ENCODE measurements at places on chromosomes 16 and 17.

- no peak for DNase-seq
Observed at GRCh38 chr17:76174037-76174436, 33.0 kb upstream of the FOXJ1 start.

GRCh38 chr17:45987706-45988105 is 11.3 kb upstream of the STH start:
- no peak for DNase-seq

DNA sequence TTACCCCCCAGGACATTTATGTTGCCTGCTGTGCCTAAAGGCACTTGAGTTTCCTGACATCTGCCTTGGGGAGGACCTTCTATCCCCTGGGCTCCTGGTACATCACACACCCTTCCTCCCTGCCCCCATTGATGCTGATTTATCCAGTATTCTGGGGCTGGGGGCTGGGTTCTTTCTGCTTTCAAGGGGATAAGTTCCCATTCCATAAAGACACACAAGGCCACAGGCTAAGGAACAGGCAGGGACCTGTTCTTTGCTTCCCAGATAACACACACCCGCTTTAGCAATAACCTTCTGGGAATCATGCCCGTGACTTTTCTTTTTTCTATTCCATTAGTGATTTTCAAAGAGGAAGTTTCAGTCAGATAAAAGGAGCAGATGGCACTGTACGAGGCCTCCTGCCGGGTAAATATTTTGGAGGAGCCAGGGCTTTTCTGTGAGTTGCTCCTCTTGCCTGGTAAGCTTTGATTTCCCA is 30.6 kb downstream of the CHD9 start:
- DNase-seq: no peak

- no peak for DNase-seq
Observed at GRCh38 chr17:4772235-4772613, 538 bp downstream of the TM4SF5 start.

- no peak for DNase-seq
Observed at GRCh38 chr16:77662246-77662645, 60.1 kb upstream of the NUDT7 start.

DNA sequence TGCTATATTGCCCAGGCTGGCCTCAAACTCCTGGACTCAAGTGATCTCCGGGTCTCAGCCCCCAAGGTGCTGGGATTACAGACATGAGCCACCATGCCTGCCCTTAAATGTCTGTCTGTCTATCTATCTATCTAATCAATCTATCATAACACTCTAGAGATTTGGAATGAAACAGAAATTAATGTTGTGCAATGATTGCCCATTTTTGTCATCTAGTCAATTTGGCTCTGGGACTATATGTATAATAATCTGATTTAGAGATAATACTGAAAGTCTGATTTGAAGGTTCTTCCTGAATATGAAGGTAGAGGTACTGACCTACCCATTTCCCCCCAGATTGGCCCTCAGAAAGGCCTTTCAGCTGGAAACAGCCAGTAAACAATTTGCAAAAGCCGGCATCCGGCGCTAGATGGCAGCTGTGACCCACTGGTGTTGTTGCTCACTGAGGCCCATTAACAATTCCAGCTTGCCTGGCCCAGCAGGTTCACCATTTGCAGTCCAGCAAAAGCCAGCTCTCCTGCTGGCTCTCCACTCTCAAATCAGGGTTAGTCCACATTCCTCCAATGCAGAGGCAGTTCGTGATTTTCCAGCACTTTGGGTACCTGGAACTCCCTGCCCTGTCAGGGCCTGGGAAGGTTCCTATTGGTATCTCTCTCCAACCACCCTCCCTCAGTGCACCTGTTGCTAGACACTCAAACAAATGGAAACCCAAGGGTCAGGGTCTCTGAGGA is 22.9 kb upstream of the C16orf87 start:
- peak; percentile 90 for DNase-seq

DNA sequence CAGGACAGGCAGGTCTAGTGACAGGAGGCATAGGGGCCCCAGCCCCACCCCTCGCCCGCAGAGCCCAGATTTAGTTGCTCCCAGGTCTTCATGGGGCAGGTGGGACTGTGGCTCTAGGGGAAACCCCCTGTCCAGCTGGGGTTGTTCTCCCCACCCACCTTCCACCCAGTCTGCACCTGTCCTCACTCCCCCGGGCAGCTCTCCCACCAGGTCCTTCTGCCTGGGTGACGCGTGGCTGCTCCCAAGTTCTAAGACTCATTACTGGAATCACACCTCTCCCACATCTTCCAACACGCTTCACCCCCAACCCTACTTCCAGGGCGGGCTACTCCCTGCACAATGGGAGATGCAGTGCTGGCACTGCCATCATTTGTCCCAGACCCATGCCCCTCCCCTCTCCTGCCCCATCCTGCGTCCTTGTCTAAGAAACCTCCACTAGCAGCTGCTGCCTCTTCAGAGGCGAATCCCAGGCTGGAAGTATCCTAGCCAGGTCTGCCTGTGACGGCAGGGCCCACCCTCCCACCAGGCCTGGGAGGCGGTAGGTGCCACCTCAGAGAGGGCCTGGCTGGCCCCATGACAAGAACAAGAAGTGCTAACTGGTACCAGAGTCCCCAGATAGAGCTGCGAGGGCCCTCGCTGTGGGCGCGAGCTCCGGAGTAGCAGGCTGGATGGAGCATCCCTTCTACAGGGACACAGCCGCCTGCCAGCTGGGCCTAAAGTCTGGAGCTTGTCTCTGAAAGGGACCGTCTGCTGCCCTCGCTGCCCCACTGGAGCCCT is 22.8 kb downstream of the GRIN2C start:
- no peak for DNase-seq

- DNase-seq: no peak
Observed at GRCh38 chr17:48582750-48583069, 4.6 kb upstream of the HOXB4 start.

- DNase-seq: peak; percentile 52
Observed at GRCh38 chr17:57988301-57989250, 522 bp upstream of the VEZF1 start.

DNA sequence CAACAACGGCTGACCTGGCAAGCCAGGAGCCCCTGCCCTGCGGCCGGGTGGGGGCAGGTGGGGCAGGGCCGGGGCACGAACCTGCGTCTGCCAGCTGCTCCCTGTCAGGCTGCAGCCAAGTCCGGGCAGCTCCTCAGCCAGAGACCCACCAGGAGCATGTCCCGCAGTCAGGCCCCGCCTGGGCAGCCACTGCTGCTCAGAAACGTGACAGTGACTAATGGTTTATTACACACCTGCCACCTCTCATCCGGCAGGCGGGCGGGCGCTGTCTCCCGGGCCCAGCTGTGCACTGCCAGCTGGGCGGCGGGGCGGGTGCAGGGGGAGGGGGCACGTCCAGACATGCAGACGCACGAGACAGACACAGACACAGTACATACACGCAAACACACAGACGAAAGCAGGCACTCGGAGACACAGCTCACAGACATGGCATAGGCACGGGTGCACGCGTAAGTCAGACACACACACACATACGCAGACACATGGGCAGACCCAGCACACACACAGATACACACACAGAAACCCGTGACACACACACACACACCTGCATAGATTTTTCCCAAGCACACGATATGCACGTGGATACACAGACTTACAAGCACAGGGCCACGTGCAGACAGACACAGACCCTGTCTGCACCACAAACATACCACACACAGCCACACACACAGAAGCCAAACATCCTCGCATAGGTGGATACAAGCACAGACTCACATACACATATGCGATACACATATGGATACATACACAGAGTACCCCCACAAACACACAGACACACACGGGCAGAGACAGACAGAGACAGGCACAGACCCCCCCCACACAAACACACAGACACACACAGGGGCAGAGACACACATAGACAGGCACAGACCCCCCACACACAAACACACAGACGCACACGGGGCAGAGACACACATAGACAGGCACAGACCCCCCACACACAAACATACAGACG is 248.3 kb upstream of the CIBAR2 start:
- no peak for DNase-seq

- DNase-seq: peak; percentile 73
Observed at GRCh38 chr17:34542700-34543336, 36.6 kb upstream of the TMEM132E start.

DNA sequence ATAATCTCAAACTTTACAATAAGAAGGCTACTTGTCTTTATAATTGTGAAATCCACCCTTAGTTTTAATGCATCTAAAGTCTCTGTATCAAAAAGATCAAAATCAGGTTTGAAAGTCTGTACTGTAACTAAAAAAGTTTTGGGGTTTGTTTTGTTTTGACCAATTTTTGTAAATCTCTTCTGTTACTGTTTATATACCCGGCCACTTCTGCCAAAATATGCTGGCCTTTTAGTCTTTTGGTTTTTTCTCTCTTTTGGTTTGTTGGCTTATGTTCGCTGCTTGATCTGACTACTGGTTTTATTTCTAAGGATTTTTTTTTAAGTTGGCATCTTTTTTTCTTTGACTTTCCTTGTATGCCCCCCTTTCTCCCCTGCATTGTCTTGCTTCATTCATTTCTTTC is 655.2 kb downstream of the MAF start:
- DNase-seq: no peak

- DNase-seq: no peak
Observed at GRCh38 chr17:364308-364707, 11.7 kb upstream of the RPH3AL start.

DNA sequence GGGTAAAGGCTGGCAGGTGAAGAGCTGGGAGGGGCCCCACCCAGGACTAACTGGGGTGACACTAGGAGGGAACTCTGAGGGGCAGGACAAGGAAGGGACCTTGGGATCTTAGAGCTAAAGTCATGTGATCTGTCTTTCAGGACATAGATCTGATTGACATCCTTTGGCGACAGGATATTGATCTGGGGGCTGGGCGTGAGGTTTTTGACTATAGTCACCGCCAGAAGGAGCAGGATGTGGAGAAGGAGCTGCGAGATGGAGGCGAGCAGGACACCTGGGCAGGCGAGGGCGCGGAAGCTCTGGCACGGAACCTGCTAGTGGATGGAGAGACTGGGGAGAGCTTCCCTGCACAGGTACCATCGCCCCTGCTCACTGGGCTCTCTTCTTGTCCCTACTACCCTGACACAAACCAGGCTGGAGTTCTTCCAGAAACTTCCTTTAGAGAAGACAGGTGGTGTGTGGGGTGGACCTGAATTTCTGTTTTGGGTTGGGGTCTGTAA is 8.1 kb downstream of the NFE2L1 start:
- no peak for DNase-seq

GRCh38 chr16:12800817-12801216 is 2.9 kb downstream of the CPPED1 start:
- DNase-seq: no peak

- DNase-seq: no peak
Observed at GRCh38 chr17:4162321-4162720, 19.3 kb downstream of the CYB5D2 start.

GRCh38 chr16:89922477-89922883 is 662 bp upstream of the TUBB3 start:
- peak; percentile 63 for DNase-seq

DNA sequence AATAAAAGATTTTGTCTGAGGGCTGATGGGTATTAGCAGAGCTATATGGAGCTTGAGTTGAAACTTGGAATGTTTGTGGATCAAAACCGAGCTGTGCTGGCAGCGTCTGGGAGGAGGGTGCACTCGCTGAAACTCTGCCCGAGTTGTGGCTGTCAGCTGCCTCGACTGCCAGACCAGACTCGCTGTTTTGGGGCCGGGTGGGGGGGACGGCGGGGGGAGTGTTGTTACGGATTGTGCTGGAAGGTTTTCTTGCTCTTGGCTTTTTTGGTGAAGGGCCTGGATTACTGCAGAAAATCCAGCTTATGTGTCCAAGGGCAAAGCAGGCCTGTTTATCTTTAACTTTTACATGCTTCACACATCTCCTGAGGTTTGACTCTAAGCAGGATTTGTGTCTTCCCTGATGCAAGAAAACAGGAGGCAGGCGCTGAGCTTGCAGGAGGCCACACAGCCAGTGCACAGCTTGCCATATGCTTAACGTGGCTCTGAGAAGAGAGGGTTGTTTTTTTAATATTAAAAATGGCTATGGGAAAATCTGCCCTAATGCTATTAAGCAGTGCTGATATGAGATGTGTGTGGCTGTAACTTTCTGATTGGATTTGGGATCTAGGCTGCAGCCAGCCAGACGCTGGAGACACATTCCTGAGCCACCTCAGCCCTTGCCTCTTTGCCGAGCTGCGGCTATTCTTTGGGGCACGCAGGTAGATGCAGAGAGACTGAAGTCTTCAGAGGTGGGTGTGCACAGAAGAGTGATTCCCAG is 20.5 kb upstream of the RPTOR start:
- DNase-seq: no peak

- no peak for DNase-seq
Observed at GRCh38 chr16:85667261-85667660, 21.5 kb downstream of the GINS2 start.

DNA sequence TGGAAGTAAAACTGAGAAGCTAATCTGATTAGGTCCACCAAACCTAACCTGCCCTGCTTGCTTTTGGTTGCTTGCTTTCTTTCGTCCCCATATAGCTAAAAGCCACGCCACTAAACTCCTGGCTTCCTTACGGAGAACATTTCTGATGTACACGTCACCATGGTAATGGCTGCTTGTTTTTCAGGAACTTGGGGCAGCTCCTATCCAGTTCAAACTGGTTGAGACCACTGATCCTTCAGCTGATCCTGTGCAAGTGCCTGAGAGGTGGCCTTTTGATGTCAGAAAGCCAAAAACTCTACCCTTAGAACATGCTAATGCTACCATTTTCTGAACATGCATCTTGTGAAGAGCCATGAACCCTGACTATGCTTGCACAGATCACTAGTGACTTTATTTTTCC is 14.4 kb upstream of the DHRS7C start:
- no peak for DNase-seq

- no peak for DNase-seq
Observed at GRCh38 chr16:69927056-69927757, 23.9 kb upstream of the CLEC18A start.

GRCh38 chr16:30069611-30070462 is 4.3 kb downstream of the ALDOA start:
- DNase-seq: no peak

DNA sequence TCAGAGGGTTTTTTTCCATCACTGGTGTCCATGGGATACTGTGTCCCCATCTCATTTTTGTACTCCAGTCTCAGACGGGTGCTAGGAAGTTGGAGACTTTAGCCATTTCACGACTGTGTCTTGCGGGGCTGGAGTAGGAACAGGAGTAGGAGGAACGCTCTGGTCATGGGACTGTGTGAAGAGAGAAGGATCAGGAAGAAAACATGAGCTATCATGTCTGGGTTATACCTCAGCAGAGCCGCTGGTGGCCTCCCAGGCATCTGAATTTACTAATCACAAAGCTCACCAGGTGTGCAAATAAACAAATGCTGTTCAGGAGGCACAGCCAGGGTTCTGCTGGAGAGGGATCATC is 225.4 kb downstream of the SEC14L1 start:
- DNase-seq: no peak

Measured in WTC11 (cell line).